ENCODE measurements at places on chromosomes 4 and X. TPM values are rescaled to one million over a fixed set of nuclear protein-coding genes. Genes with fewer than 3 reads are reported as not detected.

DNA sequence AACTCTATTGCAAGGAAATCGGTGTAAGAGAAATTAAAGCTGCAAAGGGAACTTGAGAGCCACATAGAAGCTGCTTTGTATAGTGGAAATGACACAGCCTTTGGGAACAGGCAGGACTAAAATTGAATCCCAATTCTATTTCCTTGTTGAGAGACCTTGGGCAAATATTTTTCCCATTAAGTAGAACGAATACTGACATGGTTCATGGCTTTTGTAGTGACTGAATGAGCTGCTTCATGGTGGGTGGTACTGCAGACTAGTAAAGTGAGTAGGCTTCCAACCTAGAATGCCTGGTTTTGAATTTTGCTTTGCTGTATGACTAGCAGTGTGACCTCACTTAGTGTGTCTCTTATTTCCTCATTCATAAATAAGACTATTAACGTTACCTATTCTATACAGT, 182.2 kb upstream of the KCNIP4 start:
- DNase-seq: no peak

DNA sequence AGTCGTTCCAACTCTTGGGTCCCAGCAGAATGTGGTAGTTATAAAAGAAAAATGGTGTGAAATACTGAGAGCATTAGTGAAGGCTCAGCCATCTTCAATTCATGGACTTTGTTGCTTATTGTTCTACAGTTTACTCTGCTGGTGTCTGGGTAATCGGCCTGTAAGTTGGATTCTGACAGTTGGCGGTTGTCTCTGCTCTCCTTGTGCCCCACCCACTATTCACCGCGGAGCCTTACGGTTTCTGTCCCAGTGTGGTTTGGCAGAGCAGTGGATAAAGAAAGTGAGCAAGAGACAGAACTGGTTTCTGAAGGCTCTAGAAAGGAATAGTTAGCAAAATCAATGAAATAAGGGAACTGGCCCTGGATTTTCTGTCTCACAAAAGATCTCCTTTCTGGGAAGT, 9.1 kb downstream of the LONRF3 start:
- no peak for DNase-seq

DNA sequence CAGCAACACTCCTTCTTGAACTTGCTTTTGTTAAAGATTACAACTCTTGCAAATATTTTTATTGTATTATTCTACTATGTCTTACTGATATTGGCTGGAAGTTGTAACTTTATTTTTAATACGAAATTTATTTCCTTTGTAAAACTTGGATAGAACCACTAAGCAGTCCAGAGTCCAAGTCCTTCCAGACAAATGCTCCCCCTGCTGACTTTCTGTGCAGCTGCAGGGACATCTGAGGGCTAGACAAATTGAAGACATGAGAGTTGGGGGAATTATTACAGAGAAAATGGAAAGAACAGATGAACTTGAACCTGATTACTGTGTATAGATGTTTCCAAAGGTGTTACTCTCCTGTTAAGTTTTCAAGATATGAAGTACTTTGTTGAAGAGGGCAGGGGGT, 238.8 kb downstream of the GRIA3 start:
- DNase-seq: no peak

GRCh38 chr4:105710678-105711077, 2.1 kb downstream of the GSTCD start:
- no peak for DNase-seq

DNA sequence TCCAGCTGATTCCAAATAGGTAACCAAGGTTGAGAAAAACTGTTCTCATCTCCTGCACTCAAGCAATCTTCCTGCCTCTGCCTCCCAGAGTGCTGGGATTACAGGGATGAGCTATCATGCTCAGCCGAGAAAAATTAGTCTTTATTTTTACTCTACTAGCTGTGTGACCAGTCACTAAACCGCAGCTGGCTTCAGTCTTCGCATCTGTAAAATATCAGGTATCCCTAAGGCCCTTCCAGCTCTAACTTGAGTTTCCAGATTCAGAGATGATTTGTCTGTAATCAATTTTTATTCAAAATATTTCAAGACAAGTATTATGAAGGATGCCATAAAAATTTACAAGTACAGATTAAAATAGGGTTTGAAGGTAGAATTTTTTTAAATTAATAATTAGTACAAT, 3.5 kb downstream of the ADH6 start:
- no peak for DNase-seq

GRCh38 chrX:78168065-78168464, 28.6 kb upstream of the TAF9B start:
- no peak for DNase-seq

- no peak for DNase-seq
Measured at GRCh38 chr4:10875144-10875799, 190.7 kb upstream of the CLNK start.

- DNase-seq: no peak
Measured at GRCh38 chrX:151702741-151703340, 7.6 kb downstream of the PRRG3 start.

SPANXB1 gene
- polyA plus RNA-seq: not detected

AR gene
- polyA plus RNA-seq: 5.5 TPM

STIM2 gene
- 57.0 TPM for polyA plus RNA-seq

MAGEC2 gene
- polyA plus RNA-seq: not detected

GPC4 gene
- polyA plus RNA-seq: 57.3 TPM

ADGRA3 gene
- polyA plus RNA-seq: 69.0 TPM

ABCG2 gene
- 24.4 TPM for polyA plus RNA-seq

BRS3 gene
- polyA plus RNA-seq: not detected

CFAP299 gene
- polyA plus RNA-seq: 1.4 TPM

Measured in right lung (tissue), 10 donors.